Activated effector memory CD4-positive, alpha-beta T cell treated with anti-CD3 and anti-CD28 coated beads, Interleukin-2, amount 50 U/mL, for 16 hours (primary cell): ENCODE measurements at places on chromosomes 7 and 10.

- DNase-seq: no peak
Measured at GRCh38 chr10:311901-312665, 176.8 kb downstream of the ZMYND11 start.

DNA sequence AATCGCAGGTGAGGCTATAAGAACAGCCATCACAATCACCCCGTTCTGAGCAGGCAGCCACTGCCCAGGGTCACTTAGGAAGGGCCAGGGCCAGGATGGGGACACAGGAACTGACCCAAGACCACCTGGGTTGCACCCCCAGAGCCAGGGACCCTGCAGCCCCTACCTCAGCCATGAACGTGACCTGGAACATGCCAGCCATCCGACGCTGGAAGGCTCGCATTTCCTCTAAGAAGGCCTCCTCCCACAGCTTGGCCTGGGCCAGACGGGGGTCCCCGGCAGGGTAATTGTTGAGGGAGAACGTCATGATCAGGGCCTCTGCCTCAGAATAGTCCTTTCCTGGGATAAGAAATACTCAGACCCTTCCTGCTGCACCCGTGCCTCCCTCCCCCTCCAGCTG is 5.0 kb downstream of the NPC1L1 start:
- peak; percentile 41 for DNase-seq

DNA sequence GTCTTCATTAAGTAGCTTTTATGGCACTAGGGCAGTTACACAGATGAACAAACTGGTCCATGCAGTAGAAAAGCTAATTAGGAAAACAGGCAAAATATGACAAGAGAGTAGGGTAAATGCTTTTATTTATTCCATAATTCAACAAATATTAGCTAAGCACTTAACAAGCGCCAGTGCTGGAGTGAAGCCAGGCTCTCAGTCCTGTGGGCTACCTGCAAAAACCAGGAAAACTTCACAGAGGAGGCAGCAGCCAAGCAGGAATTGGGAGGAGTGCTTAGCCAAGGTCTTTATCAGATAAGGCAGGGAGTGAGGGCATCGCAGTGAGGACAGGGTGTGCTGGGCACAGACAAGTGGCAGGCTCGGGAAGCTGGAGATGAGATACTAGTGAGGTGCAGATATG is 4.9 kb upstream of the KAT6B start:
- no peak for DNase-seq

DNA sequence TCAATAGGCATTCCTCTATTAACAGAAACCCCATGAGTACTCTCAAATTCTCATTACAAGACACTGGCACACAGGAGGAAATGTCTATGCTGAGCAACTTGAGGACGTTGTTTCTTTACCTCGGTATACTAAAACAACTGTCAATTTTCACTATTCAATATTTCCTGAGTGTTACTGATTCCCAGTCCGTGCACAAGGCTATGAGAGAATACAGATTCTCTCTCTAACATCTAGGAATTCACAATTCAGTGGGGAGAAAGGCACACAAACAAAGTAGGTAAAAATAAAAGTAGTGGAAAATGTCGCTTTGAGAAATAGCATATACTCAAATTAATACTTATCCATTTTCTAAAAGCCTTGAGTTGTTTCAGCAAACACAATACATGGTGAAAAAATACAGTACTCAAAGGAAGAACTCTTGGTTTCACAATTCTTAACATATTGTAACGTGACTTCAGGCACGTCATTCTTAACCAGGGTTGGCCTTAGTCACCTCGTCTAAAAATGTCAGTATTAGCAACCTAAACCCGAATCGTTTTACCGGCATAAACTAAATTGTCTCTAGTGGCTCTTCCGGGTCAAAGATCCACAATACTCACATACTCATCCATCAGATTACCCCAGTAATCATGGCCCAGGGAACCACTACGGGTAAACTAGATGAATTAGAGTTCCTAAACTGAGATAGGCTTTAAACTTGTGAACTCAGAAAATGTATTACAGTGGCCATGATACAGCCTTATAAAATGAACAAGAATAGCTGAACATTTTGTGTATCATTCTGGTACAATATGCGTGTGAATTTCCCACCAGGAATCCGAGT is 1.5 kb downstream of the IPMK start:
- DNase-seq: no peak

- DNase-seq: no peak
Measured at GRCh38 chr10:34397324-34397723, 417.8 kb downstream of the PARD3 start.

DNA sequence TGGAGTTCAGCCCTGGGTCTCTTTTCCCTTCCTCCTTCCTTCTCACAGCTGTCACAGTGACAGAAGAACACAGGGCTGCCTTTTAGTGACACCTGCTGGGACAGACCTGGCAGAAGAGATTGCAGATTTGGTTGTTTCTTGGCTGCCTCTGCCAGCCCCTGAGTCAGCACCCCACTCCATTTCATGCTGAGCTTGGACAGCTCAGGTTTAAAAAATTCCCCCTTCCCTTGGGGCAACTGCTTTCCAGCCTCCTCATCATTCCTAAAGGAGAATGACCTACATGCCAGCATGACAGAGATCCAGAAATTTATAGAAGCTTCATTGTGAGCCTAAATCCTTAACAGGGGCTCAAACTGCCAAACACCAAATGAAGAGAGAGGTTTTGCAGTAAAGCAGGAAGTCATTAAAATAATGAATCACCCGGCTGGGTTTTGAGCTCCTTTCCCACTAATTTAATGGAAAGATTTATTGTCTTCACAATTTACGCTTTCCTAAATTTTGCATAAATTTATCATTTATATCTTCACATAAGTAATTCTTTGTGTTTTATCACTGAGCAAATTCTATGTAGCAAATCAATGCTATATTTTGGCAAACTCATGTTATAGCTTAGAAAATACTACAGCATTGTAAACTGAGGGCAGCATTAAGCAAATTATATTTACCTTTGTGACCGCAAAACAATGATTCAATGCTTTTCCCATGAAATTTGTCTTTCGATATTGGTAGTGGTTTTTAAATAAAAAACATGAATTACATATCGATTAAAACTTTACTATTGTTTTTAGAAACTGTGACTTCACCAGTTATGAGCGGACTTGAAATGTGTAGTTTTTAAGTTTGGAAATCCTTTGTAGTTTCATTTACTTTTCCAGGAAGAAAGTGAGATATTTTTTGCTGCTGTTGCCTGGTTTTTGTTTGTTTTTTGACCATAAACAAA is 399.5 kb upstream of the ANKRD30A start:
- no peak for DNase-seq

DNA sequence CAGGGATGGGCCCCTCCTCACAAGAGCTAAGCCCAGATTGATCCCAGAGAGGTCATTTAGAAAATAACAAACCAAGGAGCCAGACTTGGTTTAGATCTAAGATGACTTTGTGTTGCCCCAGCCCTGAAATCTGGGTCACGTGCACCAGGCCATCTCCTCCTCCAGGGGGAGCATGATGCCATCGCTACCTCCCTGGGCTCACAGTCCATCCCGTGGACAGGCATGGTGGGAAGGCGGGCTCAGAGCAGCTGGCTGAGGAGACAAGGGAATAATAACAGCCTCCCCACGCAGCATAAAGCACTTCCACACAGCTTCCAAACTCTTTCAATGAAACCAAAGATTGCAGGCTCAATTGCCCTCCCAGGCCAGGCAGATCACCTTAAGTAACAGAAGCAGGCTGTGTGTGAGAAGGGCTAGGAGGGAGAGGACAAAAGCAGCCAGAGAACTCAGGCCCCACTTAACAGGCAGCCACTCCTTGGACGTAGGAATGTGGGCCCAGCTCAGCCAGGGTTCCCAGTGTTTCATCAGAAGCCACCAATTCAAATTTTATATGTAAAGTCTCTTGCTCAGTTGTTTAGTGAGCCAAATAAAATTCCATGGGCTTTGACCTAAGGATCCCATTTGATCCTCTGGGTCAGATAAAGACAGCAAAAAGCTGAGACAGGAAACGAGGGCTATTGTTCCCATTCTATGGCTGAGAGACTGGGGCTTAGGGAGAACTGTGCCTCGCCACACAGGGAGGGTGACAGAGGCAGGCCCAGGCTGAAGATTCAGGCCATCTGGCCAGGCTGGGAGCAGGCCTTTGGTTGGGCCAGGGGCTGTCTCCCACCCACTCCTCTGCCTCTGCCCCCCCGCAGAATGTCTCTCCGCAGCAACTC is 100.2 kb downstream of the COL13A1 start:
- DNase-seq: no peak
